ENCODE measurements at places on chromosomes 2 and 18. TPM values are rescaled to one million over a fixed set of nuclear protein-coding genes. Genes with fewer than 3 reads are reported as not detected.

The NUP35 gene
- 19.1 TPM for total RNA-seq

DNA sequence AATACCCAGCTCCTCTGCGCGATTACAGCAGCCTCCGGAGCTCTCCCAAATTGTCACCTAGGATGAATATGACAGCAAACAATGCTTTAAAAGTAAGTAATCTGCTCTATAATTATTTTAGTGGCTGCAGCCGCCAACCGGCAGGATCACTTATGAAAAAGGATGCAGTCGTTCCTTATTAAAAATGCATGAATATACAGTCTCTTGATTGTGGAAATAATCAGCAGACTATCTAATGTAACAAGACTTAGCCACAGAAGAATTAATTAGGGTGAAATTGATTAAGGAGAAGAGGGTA lies 71.8 kb upstream of the STPG4 start:
- no peak for DNase-seq

- DNase-seq, result no peak
These were observed 36.5 kb upstream of the HTR2B start for GRCh38 chr2:231161252-231161839.

The SCN1A gene
- not detected for total RNA-seq

GRCh38 chr2:191165176-191165643 lies 14.4 kb upstream of the STAT4 start:
- no peak for DNase-seq

GRCh38 chr2:129402076-129402475 lies 577.4 kb upstream of the RAB6C start:
- DNase-seq, result no peak

The NT5DC4 gene
- total RNA-seq, result not detected

GRCh38 chr2:101114268-101114783 lies 36.9 kb downstream of the TBC1D8 start:
- no peak for DNase-seq
